ENCODE measurements at places on chromosomes 2 and 18.

GRCh38 chr2:165843351-165843750 is 49.3 kb upstream of the GALNT3 start:
- DNase-seq: no peak

DNA sequence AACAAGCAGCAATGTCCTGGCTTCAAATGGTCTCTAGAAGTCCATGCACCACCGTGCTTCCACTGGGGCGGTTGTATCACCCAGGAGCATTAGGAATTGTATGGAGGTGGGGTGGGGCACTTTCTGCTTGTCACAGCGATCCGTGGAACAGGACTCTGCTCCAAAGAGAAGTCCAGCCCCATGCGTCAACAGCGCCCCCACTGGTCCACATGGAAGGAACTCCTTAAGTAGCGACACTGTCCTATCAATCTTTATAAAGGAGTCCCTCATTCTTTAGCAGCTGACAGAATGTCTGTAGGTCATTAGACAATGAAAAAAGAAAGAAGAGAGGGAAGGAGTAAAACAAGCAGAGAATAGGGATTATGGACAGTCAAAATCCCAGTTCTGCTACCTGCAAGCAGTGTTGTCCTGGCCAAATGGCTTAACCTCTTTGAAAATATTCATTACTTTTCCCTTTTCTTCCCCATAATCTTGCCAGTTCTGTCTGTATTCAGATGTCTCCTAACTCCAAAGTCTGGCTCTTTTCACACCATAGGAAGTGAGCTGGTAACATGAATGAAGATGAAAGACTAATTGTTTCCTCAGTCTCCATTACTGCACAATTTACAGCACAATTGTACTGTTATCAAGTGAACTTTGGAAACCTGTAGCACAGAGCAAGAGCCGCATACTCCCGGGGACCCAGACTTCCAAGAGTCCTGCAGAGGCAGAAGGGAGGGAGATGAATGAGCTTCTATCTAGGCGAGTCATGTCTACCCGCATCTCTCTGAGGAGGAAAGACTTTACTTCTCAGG is 9.9 kb downstream of the NFE2L2 start:
- DNase-seq: no peak

DNA sequence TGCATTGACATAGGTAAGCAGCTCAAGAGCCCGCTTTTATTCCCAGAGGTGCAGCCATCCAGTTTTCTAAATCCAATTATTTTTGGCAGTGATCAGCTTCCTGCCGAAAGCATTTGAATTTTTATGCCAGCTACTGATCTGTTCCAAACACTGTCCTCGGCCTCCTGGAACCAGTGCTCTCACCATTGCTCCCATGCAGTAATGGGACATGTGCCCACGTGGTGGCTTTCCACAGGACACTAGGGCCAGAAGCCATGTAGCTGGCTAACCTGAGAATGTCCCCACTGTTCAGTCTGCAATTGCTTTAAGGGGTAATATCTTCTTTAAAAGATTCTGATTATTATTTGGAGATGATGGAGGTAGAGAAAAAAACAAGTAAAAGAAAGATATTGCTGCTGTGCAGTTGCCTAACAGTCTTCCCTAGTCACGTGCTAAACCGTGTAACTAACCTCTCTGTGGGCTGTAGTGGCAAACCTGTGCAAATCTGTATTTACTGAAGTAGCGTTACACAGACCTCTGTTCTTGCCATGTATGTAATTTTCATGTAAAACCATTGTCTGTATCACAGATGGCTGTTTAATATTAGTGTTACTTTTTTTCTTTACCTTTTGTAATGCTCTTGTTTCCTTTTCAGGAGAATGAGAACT is 13.0 kb downstream of the GRHL1 start:
- DNase-seq: no peak

GRCh38 chr2:26316041-26316440 is 29.9 kb upstream of the SELENOI start:
- no peak for DNase-seq

DNA sequence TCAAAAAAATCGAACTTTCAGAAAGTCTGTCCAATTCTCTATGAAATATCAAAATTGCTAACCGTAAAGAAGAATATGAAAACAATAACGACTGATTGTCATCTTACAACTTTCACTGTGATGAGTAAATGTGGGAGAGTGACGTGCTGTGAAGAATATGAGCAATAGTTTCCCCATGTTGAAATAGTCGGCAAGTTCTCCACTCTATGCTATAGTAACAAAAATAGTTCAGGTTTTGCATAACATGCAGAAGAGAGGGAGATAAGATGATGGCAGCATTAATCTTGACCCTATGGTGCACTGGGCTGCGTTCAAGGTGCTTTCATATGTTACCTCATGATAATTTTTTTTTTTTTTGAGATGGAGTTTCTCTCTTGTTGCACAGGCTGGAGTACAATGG is 196.8 kb upstream of the CYRIA start:
- no peak for DNase-seq

DNA sequence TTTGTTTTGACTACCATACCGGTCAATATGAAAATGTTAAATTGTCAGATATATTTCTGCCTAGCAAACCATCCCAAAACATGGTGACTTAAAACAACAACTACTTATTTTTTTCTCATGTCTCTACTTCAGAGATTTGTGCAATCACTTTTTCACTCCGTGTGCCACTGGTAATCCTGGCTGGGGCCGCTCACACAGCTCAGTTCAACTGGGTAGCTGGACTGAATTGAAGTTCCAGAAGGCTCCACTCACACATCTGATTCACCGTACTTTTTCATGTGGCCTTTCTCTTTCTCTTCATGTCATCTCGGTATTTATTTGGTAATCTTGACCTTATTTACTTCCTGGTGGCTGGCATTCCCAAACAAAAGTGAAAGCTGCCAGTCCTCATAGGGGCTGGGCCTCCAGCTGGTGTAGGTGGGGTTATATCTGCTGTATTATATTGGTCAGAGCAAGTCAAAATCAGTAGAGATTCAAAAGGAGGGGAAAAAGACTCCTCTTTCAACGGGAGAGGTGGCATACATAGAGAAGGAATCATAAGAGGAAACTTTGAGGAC is 513.9 kb upstream of the NXPH2 start:
- no peak for DNase-seq

GRCh38 chr2:96546797-96547196 is 10.2 kb downstream of the ARID5A start:
- DNase-seq: peak; percentile 21

- no peak for DNase-seq
Observed at GRCh38 chr18:75003764-75004690, 204.9 kb downstream of the PTGR3 start.

Measured in activated CD8-positive, alpha-beta T cell treated with anti-CD3 and anti-CD28 coated beads, Interleukin-2, amount 10 ng/mL, durations not matched to agents 7 days and 5 days (primary cell).